ENCODE measurements at places on chromosomes 7 and 10. TPM values are rescaled to one million over a fixed set of nuclear protein-coding genes. Genes with fewer than 3 reads are reported as not detected.

- H3K27ac ChIP-seq = no peak overlapping the region
- DNase-seq = no peak
- H3K4me1 ChIP-seq = no peaks in the 10 kb centered on the region
- H3K27me3 ChIP-seq = no peaks in the 10 kb centered on the region
- H3K4me3 ChIP-seq = no peak overlapping the region
Observed at GRCh38 chr10:7243873-7244272, 167.0 kb downstream of the SFMBT2 start.

DNA sequence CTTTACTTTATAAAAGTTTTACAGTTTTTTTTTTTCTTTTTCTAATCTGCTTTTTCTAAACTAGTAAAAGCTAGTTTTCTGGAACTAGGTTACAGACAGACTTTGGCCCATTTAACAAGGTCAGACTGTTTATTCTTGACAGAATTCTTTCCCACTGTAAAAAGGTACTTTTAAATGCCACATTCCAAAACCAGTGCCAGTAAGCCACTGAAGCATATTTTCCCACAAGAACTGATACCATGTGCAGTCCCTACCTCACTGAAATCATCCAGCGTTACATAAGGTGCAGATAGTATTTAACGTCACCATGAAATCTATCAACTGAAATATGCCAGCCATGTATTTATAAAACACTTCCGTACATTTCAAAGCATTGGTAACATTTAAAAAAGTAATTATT is 121.6 kb downstream of the CDK6 start:
- no peaks in the 10 kb centered on the region for H3K27me3 ChIP-seq
- no peak for DNase-seq
- no peak overlapping the region for H3K27ac ChIP-seq
- no peak overlapping the region for H3K4me3 ChIP-seq
- no peaks in the 10 kb centered on the region for H3K4me1 ChIP-seq

- DNase-seq = no peak
- no peaks in the 10 kb centered on the region for H3K27me3 ChIP-seq
- no peaks in the 10 kb centered on the region for H3K36me3 ChIP-seq
Observed at GRCh38 chr10:71576842-71577241, 142.7 kb downstream of the C10orf105 start.

DNA sequence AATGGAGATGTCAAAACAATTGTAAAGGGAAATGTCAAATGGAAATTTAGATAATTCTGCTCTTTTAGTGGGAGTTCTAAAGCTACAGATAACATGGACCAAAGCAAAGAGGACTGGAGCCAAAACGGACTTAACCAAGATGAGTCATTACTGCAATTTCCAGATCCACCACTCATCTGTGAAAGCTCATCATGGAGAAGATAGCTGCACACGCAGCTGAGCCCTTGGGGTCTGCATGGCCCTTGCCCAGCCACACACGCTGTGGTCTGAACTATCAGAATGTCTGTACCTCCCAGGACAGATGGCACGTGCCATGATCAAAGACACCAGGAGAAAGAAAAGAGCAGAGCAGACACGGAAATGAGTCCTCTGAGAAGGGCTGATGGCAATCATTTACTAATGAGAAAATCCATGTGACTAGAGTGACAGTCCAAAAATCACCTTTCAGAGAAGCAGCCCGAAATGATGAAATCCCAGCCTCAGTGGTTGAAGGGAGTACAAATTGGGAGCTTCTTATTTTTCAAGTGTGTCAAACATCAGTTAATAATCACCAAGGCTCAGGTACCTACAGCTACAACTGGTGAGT is 177.9 kb upstream of the MGMT start:
- no peak overlapping the region for H3K27ac ChIP-seq
- no peak overlapping the region for H3K4me3 ChIP-seq
- DNase-seq = no peak
- no peaks in the 10 kb centered on the region for H3K4me1 ChIP-seq
- H3K27me3 ChIP-seq = no peaks in the 10 kb centered on the region

DNA sequence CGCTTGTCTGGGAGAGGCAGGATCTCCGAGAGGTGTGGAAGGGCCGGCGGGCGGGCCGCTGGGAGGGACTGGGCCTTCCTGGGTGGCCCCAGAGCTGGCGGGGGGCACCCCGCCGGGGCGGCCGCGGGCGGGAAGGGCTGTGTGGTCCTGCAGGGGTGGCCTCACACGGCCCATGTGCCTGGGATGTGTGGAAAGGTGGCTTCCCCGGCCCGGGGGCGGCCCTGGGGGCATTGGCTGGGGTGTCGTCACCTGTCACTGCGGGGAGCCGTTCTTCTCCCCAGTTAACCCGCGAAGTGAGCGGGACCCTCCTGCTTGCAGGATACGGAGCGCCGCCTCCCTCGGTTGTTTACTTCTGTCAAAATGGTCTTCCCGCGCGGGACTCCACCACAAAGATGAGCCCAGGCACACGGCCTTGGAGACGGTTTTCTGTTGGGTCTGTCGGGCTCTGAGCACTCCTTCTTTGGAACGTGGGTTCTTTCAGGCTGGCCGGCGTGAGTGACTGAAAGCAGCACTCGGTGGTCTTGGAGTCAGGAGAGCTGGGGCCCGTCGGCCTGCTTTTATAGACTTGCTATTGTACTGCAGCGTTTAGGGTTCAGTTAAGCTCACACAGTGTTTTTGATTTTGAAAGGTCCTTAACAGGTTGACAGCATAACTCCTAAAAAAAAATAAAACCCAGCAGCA is 700 bp downstream of the SMC3 start:
- peaks cover 48% of the 10 kb centered on the region for H3K4me1 ChIP-seq
- no peaks in the 10 kb centered on the region for H3K27me3 ChIP-seq
- DNase-seq = no peak

- H3K4me1 ChIP-seq = no peaks in the 10 kb centered on the region
- no peak overlapping the region for H3K4me3 ChIP-seq
- no peak overlapping the region for H3K27ac ChIP-seq
- DNase-seq = no peak
Observed at GRCh38 chr7:107995184-107996071, 7.5 kb downstream of the LAMB1 start.

- H3K4me3 ChIP-seq = no peak overlapping the region
- no peak for DNase-seq
- H3K27me3 ChIP-seq = no peaks in the 10 kb centered on the region
- no peaks in the 10 kb centered on the region for H3K36me3 ChIP-seq
Observed at GRCh38 chr7:67571026-67571545, 574.5 kb downstream of the TYW1 start.

DNA sequence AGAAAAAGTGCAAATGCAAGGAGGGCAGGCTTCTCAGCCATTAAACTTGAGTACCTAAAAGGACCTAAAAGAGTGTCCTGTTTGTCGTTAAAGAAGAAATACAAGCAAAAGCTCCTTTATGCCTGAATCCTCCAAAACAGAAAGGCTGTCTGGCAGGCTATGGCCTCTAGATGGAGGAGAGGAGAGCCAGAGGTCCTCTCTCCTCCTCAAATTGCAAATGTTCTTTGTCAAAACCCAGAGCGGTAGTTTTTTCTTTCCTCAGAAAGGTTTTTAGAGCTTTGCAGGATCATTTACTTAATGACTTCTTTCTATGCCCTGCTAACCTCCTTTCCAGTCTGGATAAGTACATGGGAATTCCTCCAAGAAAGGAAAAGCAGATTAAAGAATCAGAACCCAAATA is 1.9 kb upstream of the SORCS1 start:
- DNase-seq = no peak
- H3K27me3 ChIP-seq = peaks cover 74% of the 10 kb centered on the region
- H3K36me3 ChIP-seq = no peaks in the 10 kb centered on the region
- H3K4me1 ChIP-seq = no peaks in the 10 kb centered on the region
- H3K27ac ChIP-seq = no peak overlapping the region

- no peaks in the 10 kb centered on the region for H3K36me3 ChIP-seq
- H3K27me3 ChIP-seq = no peaks in the 10 kb centered on the region
- no peak overlapping the region for H3K27ac ChIP-seq
- DNase-seq = no peak
Observed at GRCh38 chr7:24912874-24913514, 67.0 kb downstream of the OSBPL3 start.

GRCh38 chr7:139711991-139712743 is 65.6 kb downstream of the HIPK2 start:
- peaks cover 31% of the 10 kb centered on the region for H3K4me1 ChIP-seq
- no peaks in the 10 kb centered on the region for H3K36me3 ChIP-seq
- H3K27me3 ChIP-seq = no peaks in the 10 kb centered on the region
- H3K4me3 ChIP-seq = no peak overlapping the region
- no peak overlapping the region for H3K27ac ChIP-seq
- DNase-seq = no peak

DNA sequence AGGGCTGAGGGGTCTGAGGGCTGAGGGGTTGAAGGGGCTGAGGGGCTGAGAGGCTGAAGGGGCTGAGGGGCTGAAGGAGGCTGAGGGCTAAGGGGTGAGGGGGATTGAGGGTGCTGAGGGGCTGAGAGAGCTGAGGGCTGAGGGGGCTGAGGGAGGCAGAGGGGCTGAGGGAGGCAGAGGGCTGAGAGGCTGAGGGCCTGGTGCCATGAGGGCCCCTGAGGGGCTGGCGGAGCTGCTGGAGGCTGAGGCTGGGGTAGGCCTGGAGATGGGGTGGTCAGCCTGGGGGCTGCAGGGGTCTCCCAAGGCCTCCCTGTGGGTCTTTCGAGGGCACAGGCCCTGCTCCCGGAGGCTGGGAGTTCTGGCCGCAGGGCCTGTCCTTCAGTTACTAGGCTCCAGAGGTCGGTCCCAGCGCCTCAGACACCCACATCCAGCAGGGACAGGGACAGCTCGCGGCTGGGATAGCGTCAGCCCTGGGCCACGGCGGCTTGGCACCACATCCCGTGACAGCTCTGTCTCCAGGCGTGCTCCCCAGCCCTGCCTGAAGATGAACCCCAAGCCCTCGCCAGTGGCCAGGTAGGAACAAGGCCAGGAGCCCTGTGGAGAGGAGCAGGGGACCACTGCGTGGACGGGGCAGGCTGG is 16.9 kb downstream of the MYO1G start:
- peak overlapping the region; percentile 0 for H3K4me3 ChIP-seq
- peaks cover 51% of the 10 kb centered on the region for H3K36me3 ChIP-seq
- no peak overlapping the region for H3K27ac ChIP-seq
- no peaks in the 10 kb centered on the region for H3K4me1 ChIP-seq
- DNase-seq = no peak

DNA sequence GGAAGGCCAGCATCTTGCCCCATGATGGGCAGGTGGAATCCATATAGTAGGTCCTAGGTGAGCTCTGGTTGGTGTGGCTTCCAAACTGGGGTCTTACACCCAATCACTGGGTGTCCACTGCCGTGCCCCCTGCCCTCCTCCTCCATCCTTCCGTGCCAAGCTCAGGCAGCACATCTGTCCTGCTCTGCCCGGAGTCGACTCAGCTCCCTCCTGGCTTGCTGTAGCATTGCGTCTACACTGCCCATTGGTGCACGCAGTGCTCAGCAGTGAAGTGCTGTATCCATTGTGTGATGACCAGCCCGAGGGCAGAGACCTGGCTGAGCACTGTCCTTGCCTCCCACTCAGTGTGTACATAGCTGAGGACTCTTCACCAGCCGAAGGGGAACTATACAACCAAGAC is 148.4 kb downstream of the ADAM12 start:
- no peaks in the 10 kb centered on the region for H3K4me1 ChIP-seq
- H3K4me3 ChIP-seq = no peak overlapping the region
- no peak for DNase-seq

GRCh38 chr10:132981173-132981555 is 38.8 kb upstream of the CFAP46 start:
- no peaks in the 10 kb centered on the region for H3K4me1 ChIP-seq
- no peak overlapping the region for H3K27ac ChIP-seq
- DNase-seq = no peak
- H3K4me3 ChIP-seq = no peak overlapping the region
- no peaks in the 10 kb centered on the region for H3K36me3 ChIP-seq

DNA sequence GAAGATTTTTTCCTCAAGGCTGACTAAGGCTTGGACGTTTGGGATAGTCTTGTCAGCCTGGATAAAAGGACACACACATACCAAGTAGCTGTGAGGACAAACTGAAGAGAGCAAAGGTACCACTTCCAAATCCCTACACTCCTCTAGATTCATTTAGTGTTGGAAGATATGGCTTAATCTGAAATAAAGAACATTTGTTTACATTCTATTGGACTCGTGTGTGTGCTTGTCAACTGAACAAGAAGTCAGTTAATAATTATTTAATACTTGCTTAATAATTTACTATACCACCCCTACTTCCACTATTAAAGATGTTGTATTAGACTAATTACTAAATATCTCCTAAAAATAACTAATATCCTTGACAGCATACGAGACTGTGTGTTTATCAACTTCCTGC is 23.3 kb upstream of the DYNC1I1 start:
- no peak overlapping the region for H3K27ac ChIP-seq
- no peaks in the 10 kb centered on the region for H3K4me1 ChIP-seq
- no peak overlapping the region for H3K4me3 ChIP-seq

DNA sequence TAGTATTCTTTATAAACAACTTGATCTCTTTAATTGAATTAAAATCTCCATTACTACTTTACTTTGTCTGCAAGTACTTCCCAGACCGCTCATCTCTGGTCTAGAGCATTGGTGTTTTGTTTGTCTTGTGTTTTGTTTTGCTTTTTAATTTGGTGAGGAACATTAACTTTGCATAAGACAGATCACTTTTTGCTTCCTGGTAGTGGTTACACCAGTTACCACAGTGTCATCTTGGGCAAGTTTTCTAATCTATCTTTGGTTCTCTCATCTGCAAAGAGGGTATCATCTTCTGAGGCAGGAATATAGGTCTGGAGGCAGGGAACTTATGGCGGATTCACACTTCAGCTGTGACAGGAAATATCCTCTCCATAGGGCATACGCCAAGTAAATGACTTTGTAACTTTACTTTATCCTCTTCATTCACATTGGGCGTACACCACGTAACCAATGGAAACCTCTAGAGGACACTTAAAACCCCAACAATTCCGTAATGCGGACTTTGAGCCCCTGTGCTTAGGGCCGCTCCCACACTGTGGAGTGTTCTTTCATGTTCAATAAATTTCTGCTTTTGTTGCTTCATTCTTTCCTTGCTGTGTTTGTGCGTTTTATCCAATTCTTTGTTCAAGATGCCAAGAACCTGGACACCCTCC is 83.2 kb upstream of the JAZF1 start:
- no peak for DNase-seq
- no peak overlapping the region for H3K4me3 ChIP-seq
- H3K27ac ChIP-seq = no peak overlapping the region
- H3K36me3 ChIP-seq = no peaks in the 10 kb centered on the region
- peaks cover under 1% of the 10 kb centered on the region for H3K27me3 ChIP-seq

DNA sequence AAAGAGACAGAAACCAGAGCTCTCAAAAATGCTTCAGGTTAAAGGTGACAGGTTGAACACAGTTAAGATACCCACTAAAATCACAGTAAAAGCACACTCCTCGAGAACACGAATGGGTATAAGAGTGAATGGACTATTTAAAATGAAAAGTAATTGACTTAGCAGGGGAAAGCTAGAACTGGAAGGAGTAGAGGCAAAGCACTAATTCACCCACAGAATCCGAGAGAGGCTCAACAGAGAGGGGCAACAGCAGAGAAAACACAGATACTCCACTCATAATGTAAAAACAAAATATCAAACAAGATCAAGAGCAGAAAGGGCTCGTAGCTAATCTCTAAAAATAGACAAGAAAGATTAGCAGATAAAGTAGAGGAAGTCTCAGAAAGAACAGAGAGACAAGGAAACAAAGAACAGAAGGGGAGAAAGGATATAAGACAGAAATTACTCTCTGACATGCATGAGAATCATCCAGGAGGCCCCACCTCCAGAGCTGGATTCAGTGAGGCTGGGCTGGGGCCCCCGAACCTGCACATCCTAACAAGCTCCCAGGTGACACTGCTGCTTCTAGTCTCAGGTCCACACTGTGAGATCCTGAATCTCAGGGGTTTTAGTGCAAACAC is 117.6 kb downstream of the GALNT11 start:
- H3K4me1 ChIP-seq = no peaks in the 10 kb centered on the region
- H3K36me3 ChIP-seq = peaks cover 99% of the 10 kb centered on the region
- no peaks in the 10 kb centered on the region for H3K27me3 ChIP-seq
- no peak for DNase-seq
- no peak overlapping the region for H3K27ac ChIP-seq
- no peak overlapping the region for H3K4me3 ChIP-seq

Gene CPED1
- 14.1 TPM for total RNA-seq

Gene SEC31B
- total RNA-seq = 10.1 TPM

Gene TMEM229A
- 0.13 TPM for total RNA-seq

Gene OGDHL
- total RNA-seq = 0.58 TPM

Gene NACAD
- total RNA-seq = 7.3 TPM
